Stimulated activated CD4-positive, alpha-beta T cell treated with anti-CD3 and anti-CD28 coated beads, Interleukin-1b, Interleukin-23, amount 100 ng/mL, for 24 hours (primary cell): ENCODE measurements at places on chromosomes 16 and 17.

GRCh38 chr16:67647681-67648080, 2.7 kb downstream of the CARMIL2 start:
- no peak for DNase-seq

DNA sequence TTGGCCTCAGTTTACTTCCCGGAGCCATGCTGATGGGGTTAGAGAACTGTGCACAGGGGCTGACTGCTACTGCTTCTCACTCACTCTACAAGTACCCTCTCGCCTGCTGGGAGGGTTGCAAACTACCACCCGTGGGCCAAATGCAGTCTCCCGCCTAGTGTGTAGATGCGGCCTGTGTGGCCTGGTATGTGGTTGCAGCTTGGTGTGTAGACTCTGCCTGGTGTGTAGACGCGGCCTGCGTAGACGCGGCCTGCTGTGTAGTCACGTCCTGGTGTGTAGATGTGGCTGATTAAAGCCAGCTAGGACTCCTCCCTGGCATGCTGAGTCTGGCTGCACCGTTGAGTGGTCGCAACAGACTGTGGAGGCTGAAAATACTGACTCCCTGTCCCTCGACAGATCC, 7.3 kb downstream of the CANT1 start:
- no peak for DNase-seq

- DNase-seq: no peak
Measured at GRCh38 chr17:48282303-48282702, 147.7 kb downstream of the SKAP1 start.

DNA sequence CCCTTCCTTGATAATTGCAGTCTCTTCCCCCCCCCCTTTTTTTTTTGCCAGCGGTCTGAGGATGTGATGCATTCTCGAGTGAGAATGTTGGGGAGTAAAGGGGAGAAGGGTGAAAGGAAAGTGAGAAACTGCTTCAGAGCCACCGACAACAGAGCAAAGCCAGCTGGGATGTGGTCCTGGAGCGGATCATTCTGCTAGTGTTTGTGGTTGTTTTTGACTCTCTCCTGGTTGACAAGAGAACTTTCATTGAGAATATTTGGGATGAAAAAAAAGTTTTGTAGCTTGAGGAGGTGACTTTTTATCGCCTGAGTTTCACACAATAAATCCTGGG, 1.3 kb downstream of the NF1 start:
- DNase-seq: no peak

- no peak for DNase-seq
Measured at GRCh38 chr17:59796138-59796537, 88.7 kb downstream of the VMP1 start.
